ENCODE measurements at places on chromosomes 1 and 21.

DNA sequence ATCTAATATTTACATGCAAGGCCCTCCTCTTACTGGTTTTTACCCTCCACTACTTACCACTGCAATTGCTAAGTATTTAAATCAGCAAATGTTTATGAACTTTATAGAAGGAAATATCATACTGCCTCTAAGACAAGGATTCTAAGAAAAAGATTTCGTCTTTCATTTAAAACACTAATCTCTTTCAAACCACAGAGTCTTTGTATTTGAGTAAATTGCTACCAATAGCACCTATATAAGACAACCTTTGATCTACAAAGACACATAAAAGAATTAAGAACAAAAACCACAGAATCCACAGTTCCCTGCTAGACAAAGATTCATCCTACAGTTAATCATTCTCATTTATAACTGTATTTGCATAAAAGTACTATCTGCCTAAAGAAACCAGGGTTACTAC lies 37.6 kb downstream of the RNF115 start:
- DNase-seq, result no peak

DNA sequence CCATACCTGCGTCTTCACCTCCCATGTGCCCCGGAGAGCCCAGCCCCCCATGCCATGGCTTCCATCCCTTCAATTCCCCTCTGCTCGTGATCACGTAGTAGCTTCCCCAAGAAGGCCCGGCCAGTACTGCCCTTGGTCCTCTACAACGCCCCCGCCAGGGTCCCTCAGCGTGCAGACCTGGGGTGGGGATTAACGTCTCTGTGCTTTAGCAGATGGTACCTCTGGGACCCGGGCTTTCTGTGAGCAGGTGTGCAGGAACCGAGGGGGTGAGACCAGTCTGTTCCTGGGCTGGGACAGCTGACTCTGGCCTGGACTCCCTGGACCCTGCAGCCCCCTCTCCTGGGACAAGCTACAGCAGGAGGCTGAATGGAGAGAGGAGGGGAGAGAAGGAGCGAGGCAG lies 1.2 kb downstream of the PLCH2 start:
- no peak for DNase-seq

- DNase-seq, result no peak
Observed at GRCh38 chr1:54610048-54610447, 13.3 kb downstream of the FAM151A start.

DNA sequence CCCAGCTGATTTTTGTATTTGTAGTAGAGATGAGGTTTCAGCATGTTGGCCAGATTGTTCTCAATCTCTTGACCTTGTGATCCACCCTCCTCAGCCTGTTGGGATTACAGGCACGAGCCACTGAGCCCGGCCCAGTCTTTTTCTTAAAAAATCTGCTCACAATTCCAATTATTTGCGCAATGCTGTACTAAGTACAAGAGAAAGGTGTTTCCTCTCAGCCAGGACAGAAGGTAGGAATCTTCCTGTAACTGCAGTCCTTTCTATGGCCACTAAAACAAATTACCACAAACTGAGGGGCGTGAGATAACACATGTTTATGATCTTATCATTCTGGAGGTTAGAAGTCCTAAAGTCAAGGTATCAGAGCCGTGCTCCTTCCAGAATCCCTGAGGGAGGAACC lies 6.9 kb upstream of the CBR3 start:
- DNase-seq, result no peak

DNA sequence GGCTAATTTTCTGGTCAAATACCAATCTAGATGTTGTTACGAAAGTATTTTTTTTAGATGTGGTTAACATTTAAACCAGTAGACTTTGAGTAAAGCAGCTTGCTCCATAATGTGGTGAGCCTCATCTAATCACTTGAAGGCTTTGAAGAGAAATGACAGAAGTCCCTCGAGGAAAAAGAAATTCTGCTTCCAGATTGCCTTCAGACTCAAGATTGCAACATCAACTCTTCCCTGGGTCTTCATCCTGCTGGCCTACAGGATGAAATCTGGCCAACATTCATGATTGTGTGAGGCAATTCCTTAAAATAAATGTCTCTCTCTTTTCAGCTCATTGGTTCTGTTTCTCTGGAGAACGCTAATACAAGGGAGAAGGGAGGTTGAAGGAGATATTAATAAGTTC lies 32.5 kb upstream of the SSX2IP start:
- no peak for DNase-seq

DNA sequence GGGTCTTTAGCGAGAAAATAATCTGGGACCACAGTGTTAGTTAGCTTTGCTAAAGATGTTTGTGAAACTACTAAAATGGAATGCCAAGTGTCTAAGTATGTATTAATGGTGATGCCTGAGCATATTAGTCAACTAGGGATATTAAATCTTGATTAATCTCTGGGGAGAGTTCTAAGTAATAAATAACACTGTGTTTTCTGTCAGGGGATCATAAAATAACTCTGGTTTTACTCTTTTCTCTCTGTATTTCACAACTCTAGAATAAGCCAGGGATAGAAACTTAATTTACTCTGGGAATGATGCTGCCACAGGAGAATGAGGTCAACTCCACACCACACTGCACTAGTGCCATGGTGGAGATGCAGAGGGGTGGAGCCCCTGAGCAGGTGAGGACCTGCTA lies 399.2 kb downstream of the PTBP2 start:
- no peak for DNase-seq

DNA sequence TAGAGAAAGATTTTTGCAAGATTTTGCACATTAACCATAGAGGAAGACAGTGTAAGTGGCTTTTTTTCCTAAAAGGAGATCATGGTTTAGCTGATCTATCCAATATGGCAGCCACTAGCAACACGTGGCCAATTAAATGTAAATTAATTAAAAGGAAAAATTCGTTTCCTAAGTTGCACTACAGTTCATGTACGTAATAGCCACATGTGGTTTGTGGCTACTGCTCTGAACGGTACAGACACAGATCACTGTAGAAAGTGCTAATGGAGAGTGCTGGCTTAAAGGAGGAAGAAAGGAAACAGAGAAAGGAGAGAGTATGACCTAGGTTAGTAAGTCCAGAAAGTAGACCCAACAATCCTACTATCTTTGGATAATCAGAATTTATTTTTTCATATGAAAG lies 170.8 kb downstream of the SIPA1L2 start:
- no peak for DNase-seq

DNA sequence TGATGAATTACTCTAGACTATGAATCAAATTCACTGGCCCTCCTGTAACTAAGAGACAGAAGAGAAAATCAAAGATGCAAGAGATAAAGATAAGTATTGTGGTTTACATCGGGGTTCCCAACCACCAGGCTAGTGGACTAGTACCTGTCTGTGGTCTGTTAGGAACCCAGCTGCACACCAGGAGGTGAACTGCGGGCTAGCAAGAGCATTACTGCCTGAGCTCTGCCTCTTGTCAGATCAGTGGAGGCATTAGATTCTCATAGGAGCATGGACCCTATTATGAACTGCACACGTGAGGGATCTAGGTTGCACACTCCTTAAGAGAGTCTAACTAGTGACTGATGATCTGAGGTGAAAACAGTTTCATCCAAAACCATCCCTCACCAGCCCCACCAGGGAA lies 58.9 kb upstream of the DUSP10 start:
- no peak for DNase-seq

DNA sequence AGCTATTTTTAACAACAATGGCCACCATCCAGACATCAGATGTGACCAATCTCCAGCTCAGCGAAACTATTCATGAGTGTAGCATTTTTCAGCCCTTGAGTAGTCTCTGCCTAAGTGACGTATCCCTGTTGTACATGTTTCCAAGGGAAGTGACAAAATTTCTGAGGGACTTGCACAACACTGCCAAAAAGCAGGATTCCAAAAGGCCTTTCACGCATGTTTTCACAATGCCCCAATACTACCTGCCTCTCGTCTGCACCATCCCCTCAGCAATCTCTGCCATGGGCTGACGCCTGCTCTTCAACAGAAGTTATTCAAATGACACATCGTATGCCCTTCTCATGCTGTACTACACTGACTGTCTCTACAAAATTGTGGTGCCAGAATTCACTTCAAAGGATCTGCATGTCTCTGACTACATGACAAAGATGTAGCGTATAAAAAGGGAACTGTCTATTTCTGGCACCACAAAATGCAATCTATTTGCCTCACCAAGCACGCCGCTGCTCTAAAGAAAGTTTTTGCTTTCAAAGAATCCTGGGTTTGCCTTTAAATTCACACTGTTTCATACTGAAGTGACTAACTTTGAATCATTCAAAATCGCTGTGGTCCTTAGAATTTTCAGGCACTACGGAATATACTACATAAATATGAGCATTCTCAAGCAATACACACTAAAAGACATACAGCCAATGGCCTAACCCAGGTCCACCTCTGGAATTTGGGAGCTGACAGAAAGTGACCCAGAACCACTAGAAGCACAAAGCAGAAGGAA lies 32.9 kb downstream of the JAK1 start:
- DNase-seq, result peak; percentile 57

GRCh38 chr1:108505763-108506070 lies 54.2 kb upstream of the EEIG2 start:
- no peak for DNase-seq

DNA sequence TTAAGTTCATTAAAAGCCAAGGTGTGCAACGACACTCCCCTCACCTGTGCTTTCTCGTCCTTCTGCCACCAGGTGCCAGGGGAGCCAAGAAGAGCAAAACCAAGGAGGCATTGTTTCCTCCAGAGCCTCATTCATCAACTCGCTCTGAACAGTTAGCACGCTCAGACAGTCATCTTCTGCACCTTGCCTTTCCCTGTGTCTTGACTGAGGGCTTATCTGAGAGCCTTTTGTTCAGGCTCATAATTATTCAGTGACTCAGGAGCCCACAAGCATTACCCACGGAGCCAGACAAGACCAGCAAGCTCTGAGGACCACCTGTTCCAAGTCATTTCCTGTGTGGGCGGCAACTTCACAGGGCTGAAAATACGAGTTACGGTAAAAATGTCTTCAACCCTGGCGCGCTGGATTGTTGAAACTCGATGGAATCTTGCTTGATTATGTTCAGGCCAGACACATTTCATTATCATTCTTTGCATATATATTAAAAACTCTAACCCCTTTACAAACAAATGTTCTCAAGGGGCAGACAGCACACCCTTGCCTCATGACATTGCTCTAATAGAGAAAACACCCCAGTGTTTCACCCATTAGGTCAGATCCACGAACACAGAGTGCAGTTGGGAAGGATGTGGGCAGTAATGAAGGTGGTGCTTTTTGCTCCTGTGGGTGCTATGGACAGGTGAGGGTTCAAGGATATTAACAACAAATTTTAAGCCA lies 89.7 kb upstream of the RUNX1 start:
- DNase-seq, result no peak

GRCh38 chr1:199226163-199226562 lies 587.3 kb downstream of the PTPRC start:
- no peak for DNase-seq

GRCh38 chr1:11944358-11944931 lies 9.9 kb downstream of the PLOD1 start:
- no peak for DNase-seq

GRCh38 chr1:173561263-173561662 lies 41.6 kb downstream of the SLC9C2 start:
- DNase-seq, result no peak

DNA sequence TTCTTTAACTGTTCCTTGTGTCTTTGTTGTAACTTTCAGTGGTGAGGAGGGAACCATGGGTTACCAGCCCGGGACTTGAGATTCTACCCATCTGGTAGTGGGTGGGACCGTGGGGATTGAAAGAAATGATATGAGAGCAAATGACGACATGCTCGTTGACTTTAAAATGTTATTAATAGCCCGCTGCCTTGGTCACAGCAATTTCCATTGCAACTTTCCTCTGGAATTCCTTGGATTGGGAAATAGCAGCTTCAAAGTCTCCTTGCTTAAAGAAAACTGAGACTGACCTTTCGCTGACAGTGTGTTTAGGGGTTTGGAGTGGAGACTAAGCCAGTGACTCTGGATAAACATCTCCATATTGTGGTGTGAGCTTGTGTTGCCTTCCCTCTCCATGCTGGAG lies 44.2 kb upstream of the MARK1 start:
- DNase-seq, result no peak

GRCh38 chr1:173648880-173649605 lies 13.9 kb downstream of the TEX50 start:
- DNase-seq, result no peak

DNA sequence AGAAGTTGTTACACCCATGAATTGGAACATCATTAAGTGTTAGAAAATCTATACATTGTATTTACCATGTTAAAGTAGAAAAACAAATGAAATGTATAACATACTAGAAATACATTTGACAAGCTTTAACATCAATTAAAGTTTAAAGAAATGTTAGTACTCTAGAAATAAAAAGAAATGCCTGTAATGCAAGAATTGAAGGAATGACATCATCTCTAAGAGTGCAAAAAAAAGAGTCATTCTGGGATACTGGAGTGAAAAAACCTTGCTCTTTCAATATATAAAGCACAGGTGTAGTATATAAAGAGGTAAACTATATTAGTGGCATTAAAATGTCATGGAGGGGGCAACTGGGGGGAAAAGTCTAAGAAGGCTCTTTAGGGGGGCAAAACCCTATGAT lies 210.8 kb upstream of the PLD5 start:
- DNase-seq, result no peak

DNA sequence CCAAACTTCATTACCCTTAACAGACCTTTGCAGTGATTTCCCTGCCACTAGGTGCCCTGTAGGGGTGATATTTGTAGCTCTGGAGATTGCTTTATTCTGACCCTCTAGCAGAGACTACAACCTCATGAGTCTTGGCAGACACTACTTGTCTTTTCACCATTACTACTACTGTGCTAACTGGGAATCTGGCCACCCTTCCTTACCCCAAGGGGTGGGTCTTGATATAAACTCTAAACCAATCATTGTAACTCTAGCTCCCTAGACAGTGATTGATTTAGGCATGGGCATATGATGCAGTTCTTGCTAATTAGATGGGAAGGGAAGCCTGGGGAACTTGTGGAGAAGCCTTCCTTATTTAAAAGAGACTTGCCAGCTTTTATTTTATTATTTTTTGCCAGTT lies 3.9 kb downstream of the KPNA6 start:
- DNase-seq, result no peak

DNA sequence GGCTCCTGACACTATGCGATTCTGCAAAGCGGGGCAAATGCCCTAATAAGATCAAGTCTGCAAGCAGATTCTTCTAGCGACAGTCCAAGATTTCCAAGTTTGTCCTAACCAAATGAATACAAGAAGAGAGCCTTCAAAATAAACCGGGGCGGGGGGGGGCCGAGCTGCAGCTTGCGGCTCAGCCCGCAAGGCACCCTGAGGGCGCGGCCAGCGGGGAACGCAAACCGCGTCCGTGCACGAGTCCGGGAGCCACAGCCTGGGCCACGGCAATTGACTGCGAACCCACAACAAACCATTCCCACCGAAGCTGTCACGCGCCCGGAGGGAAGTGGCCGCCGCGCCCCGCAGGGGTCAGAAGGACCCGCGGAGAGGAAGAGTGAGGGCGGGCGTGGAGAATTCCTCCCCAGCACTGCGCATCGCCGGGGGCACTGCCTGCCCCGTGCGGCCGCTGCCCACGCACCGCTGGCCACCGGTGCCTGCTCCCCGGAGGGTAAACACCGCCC lies 687 bp downstream of the TGFBR3 start:
- no peak for DNase-seq

GRCh38 chr1:44970317-44970716 lies 16.1 kb downstream of the EIF2B3 start:
- no peak for DNase-seq
